ENCODE measurements at places on chromosomes 12 and 14.

DNA sequence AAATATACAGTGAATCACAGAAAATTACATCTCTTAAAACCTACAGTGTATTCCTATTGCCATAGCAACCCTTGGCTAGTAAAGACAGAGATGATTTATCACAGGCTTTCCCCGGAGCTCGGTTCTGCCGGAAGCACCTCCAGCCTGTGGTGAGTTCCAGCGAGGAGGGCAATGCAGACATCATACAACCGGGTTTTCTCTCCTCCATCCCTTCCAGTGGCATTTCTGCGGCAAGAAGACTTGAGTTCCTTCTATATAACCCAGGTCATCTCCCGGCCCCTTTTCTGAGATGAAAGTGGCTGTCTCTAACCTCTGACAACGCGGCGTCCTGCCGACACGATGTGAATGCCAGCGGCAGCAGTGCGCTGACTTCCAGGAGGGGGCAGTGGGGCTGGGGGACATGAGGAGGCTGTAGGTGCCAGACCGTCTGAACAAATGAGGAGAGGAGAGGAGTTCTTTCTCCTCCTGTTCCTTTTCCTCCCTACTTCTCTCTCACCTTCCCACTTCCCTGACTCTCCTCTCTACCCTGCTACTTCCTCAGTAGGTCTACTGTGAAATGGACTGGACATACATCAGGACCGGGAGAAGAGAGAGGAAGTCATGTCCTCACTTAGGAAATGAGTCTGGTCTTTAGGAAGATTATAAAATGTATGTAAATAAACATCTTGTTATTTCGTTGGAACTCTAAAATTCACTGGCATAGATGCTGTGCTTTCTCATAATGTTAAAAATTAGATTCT, 68.6 kb upstream of the MAX start:
- DNase-seq: peak; percentile 55

DNA sequence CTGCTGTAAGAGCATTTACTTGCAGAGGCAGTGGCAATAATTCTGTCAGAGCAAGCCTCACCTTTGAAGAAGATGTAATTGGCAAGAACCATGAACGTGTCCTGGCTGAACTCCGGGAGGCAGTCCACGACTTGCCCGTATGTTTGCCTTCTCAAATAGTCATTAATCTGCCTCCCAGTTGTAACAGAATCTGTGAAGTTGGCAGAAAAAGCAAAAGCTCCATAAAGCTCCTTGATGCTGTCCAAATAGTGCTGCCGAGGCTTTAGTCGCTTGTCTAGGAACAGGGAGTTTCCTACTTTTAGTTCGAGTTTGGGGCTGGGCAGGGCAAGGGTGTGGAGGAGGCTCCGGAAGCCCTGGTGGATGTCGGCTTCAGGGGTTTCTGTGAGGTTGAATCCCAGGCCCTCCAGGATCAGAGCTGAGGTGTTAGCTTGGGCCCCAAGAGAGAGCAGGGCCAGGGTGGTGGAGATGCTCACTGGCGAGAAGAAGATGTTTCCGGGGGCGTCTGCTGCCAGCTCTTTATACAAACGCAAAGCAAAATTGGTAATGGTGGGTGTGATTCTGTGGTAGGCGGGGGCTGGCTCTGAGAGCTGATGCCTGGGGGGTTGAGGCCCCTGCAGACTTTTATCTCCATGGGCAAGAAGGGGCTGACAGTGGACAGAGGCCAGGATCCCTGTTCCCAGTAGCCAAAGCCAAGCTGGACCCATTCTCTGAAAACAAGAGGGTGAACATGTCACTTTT, 4.4 kb downstream of the SERPINA11 start:
- no peak for DNase-seq

GRCh38 chr12:9087087-9087835, 28.5 kb downstream of the A2M start:
- DNase-seq: no peak

DNA sequence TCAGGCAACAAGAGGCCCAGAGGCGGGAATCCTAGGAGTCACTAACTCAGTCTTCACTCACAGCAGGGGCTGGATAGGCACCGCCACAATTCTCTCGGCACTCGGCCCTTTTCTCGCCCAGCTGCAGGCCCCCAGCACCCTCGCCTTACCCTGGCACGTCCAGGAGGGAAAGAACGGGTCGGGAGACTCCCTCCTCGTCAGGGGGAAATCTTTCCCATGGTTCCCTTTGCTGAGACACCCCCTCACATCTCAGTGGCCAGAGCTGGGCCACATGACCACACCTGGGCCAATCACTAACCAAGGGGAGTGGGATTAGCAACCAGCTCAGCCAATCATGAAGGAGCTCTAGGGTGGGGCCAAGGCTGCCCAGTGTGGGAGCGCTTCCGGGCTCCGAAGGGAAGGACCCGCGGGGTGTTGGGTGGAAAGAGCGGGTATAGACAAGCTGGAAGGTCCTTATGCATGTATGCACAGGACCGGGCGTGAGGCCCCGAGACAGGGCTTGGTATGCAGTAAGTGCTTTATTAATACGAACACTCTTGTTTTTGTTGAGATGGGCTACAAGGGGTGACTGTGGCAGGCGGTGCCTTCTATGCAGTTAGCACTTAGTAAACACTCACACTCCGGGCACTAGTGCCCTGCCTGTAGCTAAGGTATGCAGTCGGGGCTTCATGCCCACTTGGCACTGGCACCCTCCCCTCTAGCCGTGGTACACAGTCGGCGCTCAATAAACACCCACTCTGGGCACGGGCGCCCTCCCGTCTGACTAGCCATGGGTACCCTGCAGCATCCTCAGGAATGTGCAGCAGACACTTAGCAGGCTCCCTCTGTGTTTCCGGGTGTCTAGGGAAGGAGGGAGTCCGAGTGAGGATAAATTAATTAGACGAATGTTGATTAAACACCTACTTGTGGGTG, 40.3 kb downstream of the ADGRD1 start:
- DNase-seq: no peak

- no peak for DNase-seq
Measured at GRCh38 chr12:119758722-119759121, 90.8 kb downstream of the PRKAB1 start.

GRCh38 chr14:89315493-89316470, 101.3 kb downstream of the FOXN3 start:
- DNase-seq: no peak

DNA sequence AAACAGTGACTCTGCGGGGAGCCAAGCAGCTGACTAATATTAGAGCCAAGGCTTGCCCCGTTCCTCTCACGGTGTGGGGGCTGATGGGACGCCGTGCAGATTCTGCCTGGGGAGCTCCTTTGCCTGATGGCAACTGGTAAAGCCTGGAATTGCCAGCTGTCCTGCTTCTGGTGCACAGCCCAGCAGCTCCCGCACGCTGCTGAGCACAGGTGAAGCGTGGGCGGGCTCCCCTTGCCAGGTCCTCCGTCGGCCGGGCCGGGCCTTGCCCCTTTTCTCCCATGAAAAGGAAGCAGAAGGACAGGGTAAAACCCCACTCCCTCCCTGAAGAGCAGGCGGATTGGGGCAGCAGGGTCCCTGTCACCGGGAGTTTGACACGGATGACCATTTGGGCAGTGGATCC, 79.0 kb downstream of the WDR20 start:
- DNase-seq: no peak

DNA sequence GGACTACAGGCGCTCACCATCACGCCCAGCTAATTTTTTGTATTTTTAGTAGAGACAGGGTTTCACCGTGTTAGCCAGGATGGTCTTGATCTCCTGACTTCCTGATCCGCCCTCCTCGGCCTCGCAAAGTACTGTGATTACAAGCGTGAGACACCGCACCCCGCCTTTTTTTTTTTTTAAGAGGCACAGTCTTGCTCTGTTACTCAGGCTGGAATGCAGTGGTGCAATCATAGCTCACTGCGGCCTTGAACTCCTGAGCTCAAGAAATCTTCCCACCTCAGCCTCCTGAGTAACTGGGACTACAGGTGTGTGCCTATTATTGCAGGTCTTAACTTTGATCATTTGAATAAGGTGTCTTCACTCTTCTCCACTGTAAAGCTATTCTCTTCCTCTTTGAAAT, 5.3 kb upstream of the GLTP start:
- no peak for DNase-seq

GRCh38 chr14:70888681-70889175, 18.5 kb upstream of the PCNX1 start:
- DNase-seq: peak; percentile 66

DNA sequence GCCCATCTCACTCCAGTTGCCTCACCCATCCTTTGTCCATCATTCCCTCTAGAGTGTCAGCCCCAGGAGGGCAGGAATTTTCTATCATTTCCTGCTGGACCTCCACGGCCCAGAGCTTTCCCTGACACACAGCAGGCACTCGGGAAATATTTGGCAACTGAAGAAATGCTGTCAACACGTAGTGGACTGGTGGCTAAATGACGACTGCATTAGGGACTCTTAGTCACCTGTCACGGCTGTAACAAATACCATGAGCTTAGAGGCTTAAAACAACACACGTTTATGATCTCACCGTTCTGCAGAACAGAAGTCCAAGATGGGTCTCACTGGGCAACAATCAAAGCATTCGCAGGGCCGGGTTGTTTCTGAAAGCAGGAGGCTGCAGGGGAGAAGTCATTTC, 91.3 kb downstream of the PHETA1 start:
- no peak for DNase-seq

- no peak for DNase-seq
Measured at GRCh38 chr14:72574715-72575114, 319.2 kb downstream of the DPF3 start.

- peak; percentile 46 for DNase-seq
Measured at GRCh38 chr12:79886917-79887519, 47.9 kb downstream of the PPP1R12A start.

- DNase-seq: no peak
Measured at GRCh38 chr14:63051992-63052391, 6.7 kb upstream of the KCNH5 start.

GRCh38 chr12:94098466-94098865, 49.9 kb upstream of the PLXNC1 start:
- DNase-seq: no peak

GRCh38 chr14:101761032-101761880, at the start of gene PPP2R5C:
PPP2R5C (plus strand) TSS chr14:101761709; CDS start chr14:101761894, 185 bp downstream.
- DNase-seq: peak; percentile 97

GRCh38 chr14:79896009-79896408, 315.3 kb downstream of the DIO2 start:
- no peak for DNase-seq

DNA sequence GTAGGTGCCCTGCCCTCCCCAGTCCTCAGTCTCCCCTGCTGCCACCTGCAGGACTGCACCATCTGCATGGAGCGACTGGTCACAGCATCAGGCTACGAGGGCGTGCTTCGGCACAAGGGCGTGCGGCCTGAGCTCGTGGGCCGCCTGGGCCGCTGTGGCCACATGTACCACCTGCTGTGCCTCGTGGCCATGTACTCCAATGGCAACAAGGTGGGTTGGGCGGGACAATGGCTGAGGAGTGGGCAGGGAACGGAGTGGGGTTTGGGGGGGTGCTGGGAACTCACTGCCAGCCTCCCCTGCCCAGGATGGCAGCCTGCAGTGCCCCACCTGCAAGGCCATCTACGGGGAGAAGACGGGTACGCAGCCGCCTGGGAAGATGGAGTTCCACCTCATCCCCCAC, 38.2 kb downstream of the DTX1 start:
- DNase-seq: no peak

DNA sequence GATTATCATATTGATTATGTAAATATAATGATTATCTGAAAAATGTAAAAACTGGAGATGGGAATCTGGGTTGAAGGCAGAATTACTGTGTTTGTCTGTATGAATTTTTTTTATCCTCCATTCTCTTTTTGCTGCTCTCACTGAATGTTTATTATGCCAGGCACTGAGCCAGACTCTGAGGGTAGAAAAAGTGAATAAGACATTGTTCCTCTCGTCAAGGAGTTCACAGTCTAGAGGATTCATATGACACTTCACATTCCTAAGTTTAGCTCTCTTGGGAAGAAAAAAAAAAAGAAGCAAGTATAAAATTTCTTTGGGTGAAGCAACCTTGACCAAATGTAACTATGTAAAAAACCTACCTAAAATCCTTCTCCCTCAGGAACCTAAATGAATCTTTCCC, 120.9 kb upstream of the LMO3 start:
- DNase-seq: no peak

- no peak for DNase-seq
Measured at GRCh38 chr14:76977793-76978720, 50.5 kb downstream of the IRF2BPL start.

DNA sequence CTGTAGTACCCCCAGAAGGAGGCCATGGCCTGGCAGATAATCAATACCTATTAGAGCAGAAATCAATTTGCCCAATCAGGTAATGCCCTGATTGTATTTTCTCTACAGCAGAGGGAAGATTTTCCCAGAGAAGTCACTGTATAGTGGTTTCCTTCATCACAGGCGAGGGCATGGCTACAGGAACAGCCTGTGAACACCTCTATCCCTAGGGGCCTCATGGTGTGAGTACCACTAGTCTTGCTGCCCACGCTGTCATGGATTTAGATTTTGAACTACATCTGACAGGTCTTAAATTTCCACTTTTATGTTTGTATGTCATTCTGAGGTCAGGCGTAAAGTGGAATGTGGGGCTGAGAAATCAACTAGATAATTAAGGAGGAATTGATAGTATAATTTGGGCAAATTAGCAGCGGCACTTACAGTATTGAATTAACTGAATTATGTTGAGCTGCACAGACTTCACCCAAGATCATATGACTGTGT, 42.4 kb upstream of the STXBP6 start:
- DNase-seq: no peak

DNA sequence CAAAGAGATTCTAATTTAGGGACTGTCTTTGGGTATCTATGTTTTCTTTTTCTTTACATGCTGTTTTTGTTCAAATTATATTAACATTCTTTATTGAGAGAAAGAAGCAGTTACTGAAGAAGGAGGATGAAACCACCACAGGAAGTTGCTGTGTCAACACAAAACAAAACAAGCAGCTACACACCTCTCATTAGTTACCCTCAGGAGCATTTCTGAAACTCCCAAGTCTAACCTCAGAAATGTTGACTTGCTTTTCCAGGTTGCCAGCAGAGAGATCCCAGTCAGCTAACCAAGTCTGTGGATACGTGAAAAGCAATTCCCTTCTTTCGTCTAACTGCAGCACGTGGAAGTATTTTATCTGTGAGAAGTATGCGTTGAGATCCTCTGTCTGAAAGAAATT, 33.5 kb downstream of the CLEC1A start:
- no peak for DNase-seq

DNA sequence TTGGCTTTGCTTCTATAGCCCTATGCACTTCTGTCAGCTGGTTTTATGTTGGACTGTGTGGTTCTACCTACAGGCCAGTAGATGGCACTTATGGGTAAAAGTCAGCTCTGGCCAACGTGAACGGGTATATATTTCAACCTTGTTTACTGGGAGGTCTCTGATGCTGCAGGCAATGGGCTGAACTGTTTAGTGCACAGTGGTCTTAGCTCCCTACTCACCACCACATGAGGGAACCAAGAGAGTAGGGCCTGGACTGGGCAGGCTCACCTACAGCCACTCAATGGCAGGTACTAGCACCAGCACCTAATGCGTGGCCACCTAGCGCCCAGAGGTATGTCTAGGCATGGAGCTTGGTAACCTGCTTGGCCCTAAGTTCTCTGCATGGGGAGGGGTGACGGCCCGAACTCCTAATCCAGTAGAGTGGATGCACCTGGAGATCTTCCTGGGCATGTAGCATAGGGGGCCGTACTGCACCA, 481.8 kb downstream of the TMEM117 start:
- no peak for DNase-seq
